NCI-H460 (cell line): ENCODE measurements at places on chromosomes 2 and 18. TPM values are rescaled to one million over a fixed set of nuclear protein-coding genes. Genes with fewer than 3 reads are reported as not detected.

NEU2 gene
- total RNA-seq, result not detected in 2 replicates

SETBP1 gene
- 2.0 and 2.5 TPM in 2 replicates for total RNA-seq

RBMS1 gene
- total RNA-seq, result 41.1 and 45.9 TPM in 2 replicates

EGR4 gene
- not detected in 2 replicates for total RNA-seq

INO80C gene
- total RNA-seq, result 3.5 and 5.3 TPM in 2 replicates

HOXD13 gene
- 4.7 and 5.2 TPM in 2 replicates for total RNA-seq

DNA sequence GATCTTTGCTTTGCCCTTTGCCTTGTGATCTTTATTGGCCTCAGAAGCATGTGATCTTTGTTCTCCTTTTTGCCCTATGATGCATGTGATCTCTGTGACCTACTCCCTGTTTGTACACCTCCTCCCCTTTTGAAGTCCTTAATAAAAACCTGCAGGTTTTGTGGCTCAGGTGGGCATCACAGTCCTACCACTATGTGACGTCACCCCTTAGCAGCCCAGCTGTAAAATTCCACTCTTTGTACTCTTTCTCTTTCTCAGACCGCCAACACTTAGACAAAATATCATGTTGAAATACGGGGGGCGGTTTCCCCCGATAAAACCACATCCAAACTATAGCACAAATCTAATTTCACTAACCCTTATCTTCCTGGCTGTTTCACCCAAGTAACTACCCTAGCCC, 76.7 kb upstream of the RAPGEF4 start:
- DNase-seq, result no peak

DNA sequence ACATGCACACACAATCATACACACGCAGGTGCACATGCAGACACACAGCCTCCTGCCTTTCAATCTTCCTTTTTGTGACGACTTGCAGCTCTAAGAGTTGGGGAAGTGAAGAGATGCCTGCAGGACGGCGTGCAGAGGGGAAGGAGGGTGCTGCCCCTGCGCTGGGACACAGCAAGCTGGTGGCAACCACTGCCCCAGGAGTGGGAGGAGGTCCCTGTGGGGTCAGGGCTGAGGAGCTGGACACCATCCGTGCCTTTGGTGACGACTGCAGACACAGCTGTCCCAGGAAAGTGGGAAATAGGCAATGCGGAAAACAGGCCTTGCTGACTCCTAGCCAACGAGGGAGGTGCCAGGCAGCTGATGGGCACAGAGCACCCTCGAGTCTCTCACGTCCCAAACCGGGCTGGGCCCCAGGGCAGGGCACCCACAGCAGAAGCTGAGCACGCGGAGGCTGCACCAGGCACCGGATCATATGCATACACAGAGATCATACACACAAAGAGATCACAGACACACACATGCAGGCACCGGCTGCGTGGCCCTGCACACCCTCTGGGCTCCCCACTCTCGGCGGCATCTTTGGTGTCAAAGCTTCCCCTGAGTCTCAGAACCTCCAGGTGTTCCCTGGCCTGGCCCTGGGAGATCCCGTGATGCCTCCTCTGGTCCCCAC, 146.1 kb downstream of the PXDN start:
- no peak for DNase-seq

GRCh38 chr2:85324639-85325465, 2.9 kb downstream of the TGOLN2 start:
- DNase-seq, result no peak

DNA sequence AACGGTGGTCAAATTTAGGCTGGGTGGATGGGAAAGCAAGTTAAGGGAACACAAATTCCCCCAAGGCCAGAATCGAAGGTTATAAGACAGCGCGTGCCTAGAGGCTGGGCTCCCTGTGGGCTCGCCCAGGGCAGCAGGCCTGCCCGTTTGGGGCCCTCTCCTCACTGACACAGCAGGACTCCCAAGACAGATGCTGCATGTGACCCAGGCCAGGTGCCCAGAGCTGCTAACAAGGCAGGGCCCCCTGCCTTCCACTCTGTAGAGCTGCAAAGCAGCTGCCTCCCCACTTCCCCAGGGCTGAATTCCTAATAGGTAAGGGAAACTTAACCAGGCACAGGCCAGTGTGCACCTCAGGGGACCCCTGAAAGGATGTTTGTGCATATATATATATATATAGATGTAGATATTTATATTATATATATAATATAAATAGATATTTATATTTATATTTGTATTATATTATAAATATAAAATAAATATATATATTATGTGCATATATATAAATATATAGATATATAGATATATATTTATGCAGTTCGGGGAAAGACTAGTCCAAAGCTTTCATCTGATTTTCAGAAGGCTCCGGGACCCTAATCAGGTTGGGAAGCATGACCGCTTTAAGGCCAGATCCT, 43.7 kb downstream of the TMEM37 start:
- no peak for DNase-seq

- peak; percentile 41 for DNase-seq
Observed at GRCh38 chr2:240149943-240150784, 9.7 kb upstream of the OTOS start.

DNA sequence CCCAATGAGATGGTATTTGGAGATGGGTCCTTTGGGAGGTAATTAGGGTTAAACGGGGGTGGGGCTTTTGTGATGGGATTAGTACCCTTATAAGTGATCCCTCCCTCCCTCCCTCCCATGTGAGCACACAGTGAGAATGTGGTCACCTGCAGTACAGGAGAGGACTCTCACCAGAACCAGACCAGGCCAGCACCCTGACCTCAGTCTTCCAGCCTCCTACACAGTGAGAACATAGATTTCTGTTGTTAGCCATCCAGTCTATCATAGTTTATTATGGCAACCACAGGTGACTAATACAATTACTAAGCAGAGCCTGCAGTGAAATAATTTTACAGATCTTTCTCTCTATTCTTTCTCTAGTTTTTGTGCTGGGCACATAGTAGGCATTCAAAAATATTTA, 137.7 kb upstream of the PKDCC start:
- no peak for DNase-seq

DNA sequence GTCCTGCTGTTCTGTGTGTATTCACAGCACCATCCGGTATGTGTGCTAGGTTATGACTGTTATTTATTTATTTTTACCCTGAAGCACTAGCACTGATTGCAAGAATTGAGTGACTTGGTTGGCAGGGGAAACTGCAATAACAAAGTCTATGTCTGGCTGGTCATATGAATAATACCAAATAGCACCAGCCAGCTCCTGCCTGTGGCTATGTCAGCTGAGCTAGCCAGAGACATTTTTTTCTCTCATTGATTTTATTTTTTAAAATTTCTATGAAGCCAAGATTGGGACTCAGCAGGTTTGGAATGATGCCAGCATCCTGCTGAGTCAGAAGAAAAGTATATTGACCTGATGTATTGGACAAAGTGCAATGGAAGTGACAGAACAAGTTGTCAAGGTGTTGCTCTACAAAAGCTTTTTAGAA, 188.5 kb upstream of the CDH2 start:
- DNase-seq, result no peak

DNA sequence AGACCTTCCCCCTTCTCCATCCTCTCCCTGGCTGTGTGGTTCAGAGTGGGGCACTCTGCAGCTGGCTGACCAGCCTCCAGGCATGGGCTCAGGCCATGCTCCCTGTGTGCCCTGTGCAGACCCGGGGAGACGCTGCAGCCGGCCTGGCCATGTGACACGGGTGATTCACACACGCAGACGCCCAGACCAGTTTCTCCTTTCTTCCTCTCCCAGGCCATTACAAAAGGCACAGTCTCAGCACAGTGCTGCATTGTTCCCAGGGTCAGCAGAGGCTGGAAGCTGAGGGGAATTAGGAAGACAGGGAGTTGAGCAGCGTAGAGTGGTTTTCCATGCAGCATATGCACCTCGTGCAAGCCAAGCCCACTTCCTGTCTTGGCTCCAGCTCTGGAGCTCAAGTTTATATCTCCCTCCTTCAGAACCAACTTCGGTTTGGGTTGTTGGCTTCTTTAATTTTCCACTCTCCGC, 288.5 kb downstream of the TNS1 start:
- no peak for DNase-seq

DNA sequence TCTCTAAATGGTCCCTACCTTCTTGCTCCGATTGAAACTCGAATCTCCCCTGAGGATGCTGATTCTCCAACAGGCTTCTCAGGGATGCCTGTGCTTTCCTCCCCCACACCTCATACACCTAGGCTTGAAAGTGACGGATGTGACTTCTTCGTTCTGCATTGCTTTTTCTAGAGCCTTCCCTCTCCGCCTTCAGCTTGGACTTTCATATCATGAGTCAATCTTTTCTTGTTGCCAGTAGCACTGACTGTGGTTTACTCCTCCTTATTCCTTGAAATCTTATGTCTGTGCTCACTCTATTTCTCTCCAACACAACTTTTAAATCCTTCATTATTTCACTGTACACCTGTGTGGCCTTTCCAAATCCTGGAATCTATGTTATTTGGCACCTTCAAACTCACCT, 451.4 kb downstream of the TMX3 start:
- DNase-seq, result no peak

DNA sequence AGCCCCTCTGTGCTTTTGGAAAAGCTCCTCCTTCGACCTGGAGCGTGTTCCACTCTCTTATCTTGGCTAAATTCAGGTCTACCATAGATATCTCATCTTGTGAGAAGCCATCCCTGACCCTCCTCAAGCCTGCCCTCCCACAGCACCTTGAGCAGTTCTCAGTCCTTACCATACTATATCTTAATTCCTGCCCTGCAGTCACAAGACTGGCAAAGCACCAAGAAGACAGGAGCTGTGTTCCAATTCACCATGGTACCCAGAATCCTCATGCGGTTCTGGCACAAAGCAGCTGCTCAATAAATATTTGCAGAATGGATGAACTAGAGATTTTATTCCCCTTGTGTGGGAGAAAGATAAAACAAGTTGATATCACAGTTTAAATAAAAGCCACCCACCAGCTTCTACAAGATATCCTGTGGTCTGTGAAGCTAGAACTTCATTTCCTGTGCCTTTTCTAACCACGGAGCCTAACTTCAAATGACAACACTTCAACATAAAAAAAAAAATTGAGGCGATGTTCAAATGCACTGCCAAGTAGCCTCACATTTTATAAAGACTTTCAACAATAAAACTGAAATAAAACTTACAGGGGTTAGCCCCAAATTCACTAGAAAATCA, 19.5 kb downstream of the MARCHF4 start:
- DNase-seq, result no peak

- no peak for DNase-seq
Observed at GRCh38 chr2:56333812-56334485, 150.2 kb downstream of the CCDC85A start.
